ENCODE measurements at places on chromosomes 12 and 14. TPM values are rescaled to one million over a fixed set of nuclear protein-coding genes. Genes with fewer than 3 reads are reported as not detected.
A peak's percentile ranks its signal among the peaks of the same experiment; 100 is the strongest.

Gene ARF6
- total RNA-seq: 91.0 TPM

Gene EIF2S3B
- 1.2 TPM for total RNA-seq

DNA sequence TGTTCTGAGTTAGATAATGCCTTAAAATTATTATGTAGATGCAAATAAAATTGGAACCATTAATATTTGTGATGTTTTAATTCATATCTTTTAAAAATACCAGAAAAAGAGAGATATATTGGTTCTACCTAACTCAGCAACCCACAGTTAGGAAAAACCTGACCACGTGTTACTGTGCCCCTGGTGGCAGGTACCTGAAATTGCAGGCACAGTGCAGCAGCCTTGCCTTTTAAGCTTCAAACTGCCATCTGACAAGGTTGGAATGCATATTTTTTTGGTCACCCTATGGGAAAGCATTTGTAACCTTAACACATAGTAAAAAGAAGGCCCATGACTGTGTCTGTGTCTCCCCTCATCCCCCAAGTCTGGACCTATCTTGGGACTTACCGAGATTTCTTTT, 109.4 kb upstream of the NOS1 start:
- H3K27me3 ChIP-seq: peaks cover 11% of the 10 kb centered on the region
- DNase-seq: no peak
- H3K4me3 ChIP-seq: no peak overlapping the region
- no peak overlapping the region for H3K27ac ChIP-seq
- no peaks in the 10 kb centered on the region for H3K36me3 ChIP-seq

Gene HSP90B1
- 156 TPM for total RNA-seq

Gene PLEKHG7
- total RNA-seq: not detected

- no peaks in the 10 kb centered on the region for H3K4me1 ChIP-seq
- H3K27me3 ChIP-seq: no peaks in the 10 kb centered on the region
- H3K27ac ChIP-seq: no peak overlapping the region
- DNase-seq: no peak
- H3K4me3 ChIP-seq: no peak overlapping the region
- no peaks in the 10 kb centered on the region for H3K36me3 ChIP-seq
These were observed 7.4 kb downstream of the TMEM120B start for GRCh38 chr12:121719926-121720414.

- H3K4me3 ChIP-seq: no peak overlapping the region
- DNase-seq: no peak
- no peak overlapping the region for H3K27ac ChIP-seq
- H3K4me1 ChIP-seq: no peaks in the 10 kb centered on the region
- H3K36me3 ChIP-seq: no peaks in the 10 kb centered on the region
These were observed 162.7 kb upstream of the PWP1 start for GRCh38 chr12:107522692-107523477.

- H3K27me3 ChIP-seq: no peaks in the 10 kb centered on the region
- peak overlapping the region; percentile 81 for H3K27ac ChIP-seq
These were observed 27.7 kb upstream of the JDP2 start for GRCh38 chr14:75399843-75400775.

DNA sequence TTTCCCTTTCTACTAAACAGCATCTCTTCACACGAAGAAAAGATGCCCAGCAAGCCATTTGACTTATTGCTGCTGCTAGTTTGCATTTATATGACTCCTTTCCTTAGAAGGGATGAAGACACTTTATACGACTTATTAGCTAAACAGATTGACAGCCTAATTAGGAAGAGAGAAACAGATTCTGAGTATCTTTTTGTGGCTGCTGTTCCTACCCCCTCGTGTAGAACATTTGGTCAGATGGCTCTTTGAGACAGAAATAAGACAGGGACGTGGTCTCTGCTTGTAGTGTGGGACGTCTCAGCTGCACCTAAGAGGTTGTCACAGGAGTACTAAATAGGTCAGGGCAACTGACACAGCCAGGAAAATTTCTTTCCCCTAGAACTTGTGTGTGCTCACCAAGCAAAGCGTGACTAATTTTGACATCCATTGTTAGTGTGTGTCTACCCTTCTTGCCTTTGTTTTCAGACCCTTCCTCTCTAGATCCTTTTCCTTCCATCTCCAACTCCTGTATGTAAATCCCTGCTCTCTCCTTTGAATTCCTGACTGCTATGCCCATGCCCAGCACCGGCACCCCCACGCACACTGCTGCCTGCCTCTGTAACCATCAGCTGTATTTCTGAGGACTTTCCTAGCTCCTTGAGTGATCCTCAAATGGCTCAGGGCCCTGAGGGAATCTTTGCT, 83.2 kb downstream of the DAD1 start:
- no peak overlapping the region for H3K27ac ChIP-seq
- DNase-seq: no peak
- H3K4me3 ChIP-seq: no peak overlapping the region
- peaks cover 30% of the 10 kb centered on the region for H3K4me1 ChIP-seq
- H3K36me3 ChIP-seq: no peaks in the 10 kb centered on the region
- no peaks in the 10 kb centered on the region for H3K27me3 ChIP-seq

- H3K36me3 ChIP-seq: no peaks in the 10 kb centered on the region
- no peak for DNase-seq
- no peaks in the 10 kb centered on the region for H3K27me3 ChIP-seq
- H3K27ac ChIP-seq: peak overlapping the region; percentile 85
These were observed 37.7 kb downstream of the DIP2B start for GRCh38 chr12:50542448-50542847.

GRCh38 chr12:111112311-111113098, 192.1 kb upstream of the MYL2 start:
- no peak overlapping the region for H3K4me3 ChIP-seq
- H3K27ac ChIP-seq: no peak overlapping the region
- no peaks in the 10 kb centered on the region for H3K36me3 ChIP-seq
- no peak for DNase-seq

DNA sequence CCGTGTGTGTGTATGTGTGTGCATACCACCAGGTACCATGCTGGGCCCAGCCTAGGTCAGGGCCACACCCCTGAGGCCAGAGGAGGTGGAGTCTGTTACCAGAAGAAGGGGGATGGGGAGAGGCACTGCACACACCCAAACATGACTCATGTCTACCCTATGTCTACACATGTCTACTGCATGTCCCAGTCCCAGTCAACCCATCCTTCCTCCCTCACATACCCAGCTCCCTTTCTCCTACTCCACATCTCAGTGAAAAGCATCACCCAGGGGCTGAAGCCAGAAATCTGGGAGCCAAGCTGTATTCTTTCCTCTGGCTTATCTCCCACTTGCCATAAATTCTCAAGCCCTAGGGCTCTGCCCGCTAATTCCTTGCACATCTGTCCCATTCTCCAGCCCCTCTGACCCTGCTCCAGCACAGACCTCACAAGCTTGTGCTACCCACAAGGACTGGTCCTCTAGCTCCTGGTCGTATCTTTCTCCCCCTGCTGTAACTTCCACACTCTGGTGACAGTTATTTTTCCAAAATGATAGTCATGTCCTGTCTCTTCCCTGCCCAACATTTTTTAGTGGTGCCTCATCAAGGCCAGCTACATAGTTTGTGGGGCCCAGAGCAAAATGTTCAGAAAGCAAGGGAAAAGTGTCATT, 18.0 kb upstream of the APPL2 start:
- H3K36me3 ChIP-seq: no peaks in the 10 kb centered on the region
- no peaks in the 10 kb centered on the region for H3K27me3 ChIP-seq
- peaks cover 32% of the 10 kb centered on the region for H3K4me1 ChIP-seq
- peak overlapping the region; percentile 80 for H3K27ac ChIP-seq
- no peak for DNase-seq

Gene KCNH3
- total RNA-seq: 1.0 TPM

DNA sequence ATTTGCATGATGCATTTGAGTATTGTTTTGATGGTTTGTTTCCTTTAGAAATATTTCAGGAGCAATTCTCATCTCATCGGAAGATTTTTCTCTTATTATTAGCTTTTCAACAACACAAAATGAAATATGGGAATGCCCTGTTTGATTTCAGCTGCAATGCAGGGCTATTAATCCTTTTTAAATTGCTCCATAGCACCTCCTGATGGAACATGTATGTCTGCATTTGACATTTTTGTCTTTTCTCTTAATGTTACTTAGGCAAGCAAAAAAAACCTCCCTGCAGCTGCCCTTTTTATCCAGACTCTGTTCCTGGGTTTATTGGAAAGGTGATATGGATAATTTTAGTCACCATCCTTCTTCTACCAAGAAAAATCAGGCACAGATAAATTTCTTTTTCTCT, 895.8 kb downstream of the RPS29 start:
- no peaks in the 10 kb centered on the region for H3K27me3 ChIP-seq
- H3K4me1 ChIP-seq: no peaks in the 10 kb centered on the region
- no peak overlapping the region for H3K27ac ChIP-seq
- no peak for DNase-seq

DNA sequence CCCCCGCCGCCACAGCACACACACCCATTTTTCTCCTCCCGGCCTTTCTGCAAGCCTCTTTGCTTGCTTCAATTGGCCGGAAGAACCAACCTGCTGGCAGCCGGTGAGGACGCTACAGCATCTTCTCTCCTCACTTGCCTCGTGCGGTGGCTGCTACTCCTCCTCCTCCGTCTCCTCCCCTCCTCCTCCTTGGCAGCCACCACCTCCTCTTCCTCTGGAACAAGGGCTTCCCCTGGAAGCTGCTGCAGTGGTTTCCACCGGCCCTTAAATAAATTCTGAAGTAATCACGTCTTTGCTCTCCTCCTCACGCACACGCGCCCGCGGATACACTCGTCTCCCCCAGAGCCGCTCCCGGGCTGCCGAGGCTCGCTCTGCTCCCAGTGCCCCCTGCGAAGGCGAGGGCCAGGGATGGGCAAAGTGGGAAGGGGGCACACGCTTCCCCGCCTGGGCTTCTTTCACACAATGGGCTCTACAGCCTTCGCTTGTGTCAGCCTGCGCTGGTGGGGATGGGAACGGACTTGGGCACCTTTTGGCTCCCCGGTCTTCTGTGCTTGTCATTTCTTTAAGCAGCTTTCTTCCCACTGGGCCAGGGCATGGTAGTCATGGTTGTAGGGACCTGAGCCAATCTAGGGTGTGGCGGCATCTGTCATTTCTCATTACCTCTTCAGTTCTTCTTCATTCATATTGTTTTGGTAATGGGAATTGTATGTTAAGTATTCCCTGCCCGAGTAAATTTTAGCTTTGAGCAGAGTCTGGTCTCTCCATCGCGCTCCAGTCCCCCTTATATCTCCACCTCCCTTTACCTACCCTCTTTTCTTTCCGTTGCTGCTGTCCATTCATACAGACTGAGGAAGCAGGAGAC, at the start of gene PPFIA2:
Gene PPFIA2 (minus strand): TSS at position 161 of the 862 bp plus-strand sequence.
- peaks cover 26% of the 10 kb centered on the region for H3K27me3 ChIP-seq
- peak within 1 kb of the TSS; percentile 51 for H3K4me3 ChIP-seq
- DNase-seq: peak; percentile 63
- peaks cover 19% of the 10 kb centered on the region for H3K4me1 ChIP-seq
- H3K27ac ChIP-seq: no peak within 1 kb of the TSS
- no peaks in the 10 kb centered on the region for H3K36me3 ChIP-seq

GRCh38 chr14:95431199-95432143, 85.0 kb downstream of the SYNE3 start:
- H3K4me3 ChIP-seq: no peak overlapping the region
- no peak for DNase-seq
- peaks cover 66% of the 10 kb centered on the region for H3K36me3 ChIP-seq
- no peak overlapping the region for H3K27ac ChIP-seq
- H3K27me3 ChIP-seq: no peaks in the 10 kb centered on the region

DNA sequence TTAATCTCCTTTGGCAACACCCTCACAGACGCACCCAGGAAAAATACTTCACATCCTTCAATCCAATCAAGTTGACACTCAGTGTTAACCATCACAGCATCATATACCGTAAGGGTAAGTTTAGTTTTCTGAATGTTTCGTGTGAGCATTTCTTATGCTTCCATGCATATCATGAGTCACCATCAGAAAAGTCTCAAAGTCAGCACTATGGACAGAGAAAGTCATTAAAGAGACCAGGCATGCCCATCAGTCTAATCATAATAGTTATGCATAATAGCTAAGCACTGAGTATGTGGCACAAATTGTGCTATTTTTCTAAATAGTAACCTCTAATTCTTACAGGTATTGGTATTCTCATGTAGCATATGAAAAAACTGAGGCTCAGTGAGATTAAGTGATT, 158.8 kb upstream of the PRMT8 start:
- H3K4me3 ChIP-seq: no peak overlapping the region
- H3K36me3 ChIP-seq: no peaks in the 10 kb centered on the region
- H3K4me1 ChIP-seq: no peaks in the 10 kb centered on the region
- no peak for DNase-seq
- no peak overlapping the region for H3K27ac ChIP-seq
